ENCODE measurements at places on chromosomes 3 and 15.
A peak's percentile ranks its signal among the peaks of the same experiment; 100 is the strongest.

DNA sequence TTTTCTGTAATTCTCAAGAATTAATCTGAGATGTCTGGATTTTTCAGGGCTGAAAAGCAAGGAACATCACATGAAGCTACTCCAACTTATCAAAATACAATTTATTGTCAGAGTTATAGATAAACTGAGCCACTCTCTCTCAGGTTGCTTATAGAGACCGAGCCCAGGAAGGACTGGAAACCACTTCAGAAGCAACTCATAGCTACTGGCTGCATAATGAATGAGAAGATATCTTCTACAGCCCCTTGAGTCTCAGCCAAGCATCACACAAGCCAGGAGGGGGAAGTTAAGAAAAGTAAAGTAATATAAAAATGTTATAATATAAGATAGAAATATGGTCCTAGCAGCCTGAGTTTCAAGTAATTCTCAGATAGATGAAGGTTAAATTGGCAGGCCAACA is 186.0 kb downstream of the TNIK start:
- no peak for DNase-seq

DNA sequence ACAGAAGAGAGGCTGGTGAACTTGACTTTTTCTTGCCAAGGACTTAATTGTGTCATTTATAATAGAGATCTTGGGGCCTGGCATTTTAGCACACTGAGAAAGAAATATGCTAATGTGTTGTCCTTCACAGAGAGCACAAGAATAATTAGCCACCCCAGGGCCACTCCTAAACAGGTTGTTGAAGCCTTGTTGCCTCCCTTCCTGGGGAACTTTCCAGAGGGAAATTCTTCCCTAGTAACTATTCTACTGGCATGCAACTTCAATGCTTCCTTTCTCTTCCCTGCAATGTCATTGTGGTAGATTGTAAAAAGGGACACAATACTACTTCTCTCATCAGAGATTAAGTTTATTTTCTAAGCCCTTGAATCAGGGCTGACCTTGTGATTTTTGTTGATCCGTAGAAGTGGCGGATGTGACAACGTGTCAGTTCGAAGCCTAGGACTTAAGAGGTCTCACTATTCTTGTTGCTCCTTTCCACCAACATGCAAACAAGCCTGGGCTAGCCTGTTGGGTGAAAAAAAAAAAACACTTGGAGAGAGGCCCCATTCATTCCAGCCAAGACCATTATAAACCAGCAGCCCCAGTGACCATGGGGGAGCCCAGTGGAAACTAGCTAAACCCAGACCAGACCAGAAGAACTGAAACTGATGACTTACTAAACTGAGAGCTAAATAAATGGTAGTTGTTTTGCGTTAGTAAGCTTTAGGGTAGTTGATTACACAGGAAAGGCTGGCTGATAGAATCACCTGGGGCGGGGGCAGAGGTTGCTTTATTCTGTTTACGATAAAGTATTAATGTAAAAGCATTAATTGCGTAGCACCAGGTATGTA is 287.2 kb downstream of the SHQ1 start:
- DNase-seq: no peak

DNA sequence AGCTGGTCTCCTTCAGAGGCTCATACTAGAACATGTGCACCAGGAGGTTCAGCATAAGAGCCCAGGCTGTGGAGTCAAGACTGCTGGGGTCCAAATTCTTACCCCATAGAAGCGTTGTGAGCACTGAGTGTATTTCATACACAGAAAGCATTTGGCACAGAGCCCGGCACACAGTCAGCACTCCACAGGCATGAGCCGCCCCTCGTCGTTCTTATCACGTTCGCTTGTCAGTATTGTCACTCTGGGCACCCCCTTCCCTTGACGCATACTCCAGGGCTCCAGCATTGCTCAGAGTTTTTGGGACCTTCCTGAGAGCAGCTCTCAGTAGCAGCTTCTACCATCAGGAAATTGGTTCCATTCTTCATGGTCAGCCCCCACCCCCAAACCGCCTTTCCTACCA is 25.2 kb downstream of the CORO2B start:
- DNase-seq: no peak

DNA sequence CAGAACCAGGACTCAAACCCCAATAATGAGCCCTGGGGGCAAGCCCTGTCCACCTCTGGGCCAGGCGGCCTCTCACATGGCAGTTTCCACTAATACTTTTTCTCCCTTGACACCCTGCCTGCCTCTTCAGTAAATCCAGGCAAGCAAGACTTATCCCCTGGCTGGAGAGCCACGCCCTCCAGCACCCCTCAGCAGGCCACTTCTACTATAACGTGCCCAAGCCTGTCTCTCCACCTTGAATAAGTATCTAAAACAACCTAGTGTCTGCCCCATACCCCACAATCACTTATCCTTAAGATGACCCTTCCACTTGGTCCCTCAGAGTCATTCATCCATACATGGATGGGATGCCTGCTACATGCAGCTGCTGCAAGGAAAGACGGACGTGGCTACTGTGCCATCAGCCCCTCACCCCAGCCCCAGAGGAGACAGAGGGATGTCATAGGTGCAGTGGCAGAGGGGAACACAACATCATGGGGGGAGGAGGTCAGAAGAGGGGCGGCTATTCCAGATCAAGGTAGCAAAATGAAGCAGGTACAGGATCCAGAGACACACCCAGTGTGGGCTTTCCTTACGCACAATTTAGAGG is 63.4 kb downstream of the LRIG1 start:
- DNase-seq: no peak

DNA sequence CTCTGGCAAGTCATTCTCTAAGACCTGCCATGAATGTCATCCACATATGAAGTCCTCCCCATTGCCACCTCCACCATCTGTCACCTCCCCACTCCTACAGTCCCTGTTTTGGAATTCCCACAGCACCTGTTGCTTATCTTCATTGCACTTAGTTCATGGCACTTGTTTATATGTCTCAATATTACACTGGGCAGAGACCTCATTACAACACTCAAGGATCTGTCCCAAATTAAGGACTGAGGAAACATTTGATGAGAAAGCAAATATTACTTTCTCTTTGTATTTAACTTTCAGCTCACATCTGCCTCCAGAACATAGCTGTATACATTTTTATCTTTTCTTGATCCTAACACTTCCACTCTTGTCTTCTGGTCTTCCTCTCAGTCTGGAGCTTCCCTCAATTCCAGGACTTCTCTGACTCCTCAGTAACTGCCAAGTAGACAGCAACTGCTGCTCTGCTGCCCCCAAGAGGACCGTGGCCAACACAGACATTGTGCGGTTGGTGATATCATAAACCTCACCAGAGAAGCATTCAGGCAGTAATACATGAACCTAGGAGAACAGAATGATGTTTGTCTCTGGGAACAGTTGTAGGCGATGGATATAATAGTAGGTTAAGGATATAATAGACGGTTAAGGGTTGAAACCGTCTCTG is 45.0 kb upstream of the FGF12 start:
- no peak for DNase-seq

GRCh38 chr15:45457641-45458539 is 64.7 kb downstream of the SLC30A4 start:
- DNase-seq: peak; percentile 42

DNA sequence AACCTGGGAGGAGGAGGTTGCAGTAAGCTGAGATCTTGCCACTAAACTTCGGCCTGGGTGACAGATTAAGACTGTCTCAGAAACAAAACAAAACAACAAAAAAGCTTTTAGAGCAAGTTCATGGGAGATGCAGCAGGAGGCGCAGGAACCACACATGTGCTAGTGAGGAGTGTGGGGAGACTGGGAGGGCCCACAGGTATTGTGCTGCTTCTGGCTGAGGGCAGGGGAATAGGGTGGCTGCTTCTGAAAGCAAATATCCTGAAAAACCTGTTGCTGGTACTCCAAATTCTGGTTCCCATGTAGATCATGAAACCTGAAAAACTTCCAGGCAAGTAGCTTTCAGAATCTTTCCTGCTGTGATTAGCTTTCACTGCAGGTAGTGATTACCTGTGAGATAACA is 22.1 kb downstream of the TYRO3 start:
- DNase-seq: no peak

- DNase-seq: no peak
Observed at GRCh38 chr3:177640319-177640965, 443.2 kb upstream of the TBL1XR1 start.

GRCh38 chr3:72086042-72086742 is 301.2 kb upstream of the PROK2 start:
- DNase-seq: no peak

GRCh38 chr15:46077220-46077619 is 442.4 kb downstream of the SQOR start:
- DNase-seq: no peak

DNA sequence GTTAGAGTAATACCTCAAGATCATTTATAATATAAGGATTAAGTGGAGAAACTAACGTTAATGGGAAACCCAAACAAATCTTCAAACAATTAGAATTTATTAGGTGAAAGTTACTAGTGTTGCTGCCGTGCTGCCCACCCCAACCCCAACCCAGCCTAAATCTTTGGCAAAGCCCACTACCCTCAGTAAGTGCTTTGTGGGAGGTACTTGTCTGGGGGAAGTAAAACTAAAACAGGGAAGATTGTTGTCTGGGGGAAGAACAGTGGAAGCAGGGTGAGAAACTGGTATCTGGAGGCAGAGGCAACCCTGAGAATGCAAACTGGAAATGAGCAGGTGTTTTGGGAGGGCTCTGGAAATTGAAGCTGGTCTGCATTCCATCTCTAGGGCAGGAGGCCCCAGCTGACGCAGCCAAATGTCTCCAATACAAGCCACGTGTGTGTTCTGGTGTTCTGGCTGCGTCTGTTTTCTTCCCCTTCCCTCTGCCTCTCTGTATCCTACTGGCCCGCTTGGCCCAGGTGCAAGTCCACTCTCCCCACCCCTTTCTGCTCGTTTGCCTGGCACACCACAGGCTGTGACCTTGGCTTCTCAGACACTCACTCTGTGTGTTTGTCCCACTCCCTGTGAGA is 32.7 kb downstream of the FEM1B start:
- DNase-seq: no peak

DNA sequence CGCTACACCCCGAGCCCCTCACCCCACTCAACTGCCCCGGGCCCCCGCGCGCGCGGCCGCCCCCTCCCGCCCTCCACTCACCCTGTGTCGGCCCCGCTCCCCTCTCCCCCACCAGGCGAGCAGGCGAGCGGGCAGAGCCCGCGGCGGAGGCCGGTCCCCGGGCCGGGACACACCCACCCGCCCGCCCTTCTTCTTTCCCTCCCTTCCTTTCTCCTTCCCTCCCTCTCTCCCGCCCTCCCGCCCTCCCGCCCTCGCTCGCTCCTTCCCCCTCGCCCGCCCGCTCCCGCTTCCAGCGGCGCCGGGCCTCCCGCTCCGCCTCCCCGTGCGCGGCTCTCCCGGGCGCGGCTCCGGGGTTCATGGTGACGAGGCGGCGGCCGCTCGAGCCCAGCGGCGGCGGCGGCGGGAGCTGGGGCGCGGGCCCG is at the start of gene CTDSPL:
Gene CTDSPL, plus strand, starts transcription at position 261 of the 422 bp plus-strand sequence. CDS start 320 bp downstream, outside the sequence.
- DNase-seq: peak; percentile 6

DNA sequence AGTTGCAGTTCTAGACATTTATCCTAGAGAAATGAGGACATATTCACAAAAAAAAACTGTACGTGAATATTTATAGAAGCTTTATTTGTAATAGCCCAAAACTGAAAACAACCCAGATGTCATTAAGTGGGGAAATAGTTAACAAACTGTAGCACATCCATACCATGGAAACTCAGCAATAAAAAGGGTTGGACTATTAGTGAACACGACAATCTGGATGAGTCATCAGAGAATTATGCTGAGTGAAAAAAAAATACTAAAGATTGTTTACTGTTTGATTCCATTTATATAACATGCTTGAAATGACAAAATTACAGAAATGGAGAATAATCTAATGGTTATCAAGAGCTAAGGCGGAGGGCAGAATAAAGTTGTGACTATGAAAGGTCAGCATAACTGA is 59.5 kb downstream of the CPA3 start:
- DNase-seq: no peak

DNA sequence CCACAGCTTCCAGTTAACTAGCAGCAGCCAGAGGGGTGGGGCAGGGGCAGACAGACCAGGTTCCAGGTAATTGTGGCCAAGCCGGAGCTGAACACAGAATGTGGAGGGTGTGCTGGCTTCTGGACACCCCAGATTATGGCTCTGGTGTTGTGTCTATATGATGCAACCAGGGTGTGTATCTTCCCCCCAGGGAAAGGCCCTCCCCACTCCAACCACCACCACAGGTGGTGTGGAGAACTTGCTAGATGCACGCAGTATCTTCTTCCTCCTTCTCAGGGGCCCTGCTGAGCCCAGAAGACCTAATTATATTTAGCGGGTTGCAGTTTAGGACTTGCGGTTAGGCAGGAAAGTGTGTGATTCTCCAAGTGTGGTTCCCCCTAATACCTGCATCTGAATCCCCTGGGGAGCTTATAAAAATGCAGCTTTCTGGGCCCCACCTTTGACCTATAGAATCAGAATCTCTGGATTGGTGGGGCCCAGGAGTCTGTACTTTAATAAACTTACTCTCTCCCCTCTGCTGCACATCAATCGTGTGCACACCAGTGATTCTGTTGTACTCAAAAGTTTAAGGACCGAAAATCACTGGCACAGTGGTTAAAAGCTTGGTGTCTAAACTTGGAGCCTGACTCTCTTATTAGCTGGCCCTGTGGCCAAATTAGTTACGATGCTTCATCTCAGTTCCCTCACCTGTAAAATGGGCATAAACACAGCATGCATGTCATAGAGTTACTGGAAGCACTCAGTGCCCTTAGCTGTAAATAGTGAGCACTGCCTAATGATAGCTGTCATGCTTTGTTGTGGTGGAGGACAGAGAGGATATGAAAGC is 379.1 kb upstream of the PROK2 start:
- no peak for DNase-seq

- DNase-seq: no peak
Observed at GRCh38 chr15:81038975-81039607, 38.4 kb downstream of the TLNRD1 start.

DNA sequence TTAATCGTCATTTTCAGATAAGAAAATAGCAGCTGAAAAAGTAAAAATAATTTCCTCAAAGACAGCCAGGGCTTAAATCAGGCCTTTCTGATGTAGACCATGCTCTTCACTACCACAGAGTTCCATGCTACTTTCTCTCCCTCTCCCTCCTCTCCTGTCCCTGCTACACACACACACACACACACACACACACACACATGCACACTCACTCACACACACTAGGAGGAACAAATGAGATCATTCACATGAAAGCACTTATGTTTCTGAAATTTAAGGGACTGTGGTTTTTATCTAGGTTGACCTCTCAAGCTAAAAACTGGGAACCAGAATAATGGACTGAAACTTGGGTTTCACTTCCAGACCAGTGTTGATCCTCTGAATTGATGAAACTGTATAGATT is 4.1 kb upstream of the PSMA4 start:
- no peak for DNase-seq

DNA sequence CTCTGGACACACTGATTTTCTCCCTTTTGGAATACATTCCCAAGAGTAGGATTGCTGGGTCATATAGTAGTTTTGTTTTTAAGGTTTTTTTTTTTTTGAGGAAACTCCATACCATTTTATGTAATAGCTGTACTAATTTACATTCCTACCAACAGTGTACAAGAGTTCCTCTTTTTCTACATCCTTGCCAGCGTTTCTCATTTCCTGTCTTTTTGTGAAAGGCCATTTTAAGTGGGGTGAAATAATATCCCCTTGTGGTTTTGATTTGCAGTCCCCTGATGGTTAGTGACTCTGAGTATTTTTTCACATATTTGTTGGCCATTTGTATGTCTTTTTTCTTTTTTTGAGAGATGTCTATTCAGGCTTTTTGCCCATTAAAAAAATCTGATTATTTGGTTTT is 1205.5 kb downstream of the ROBO1 start:
- DNase-seq: no peak

GRCh38 chr15:80822676-80823075 is 43.5 kb downstream of the CEMIP start:
- DNase-seq: no peak

GRCh38 chr3:160981217-160981938 is 123.8 kb downstream of the B3GALNT1 start:
- no peak for DNase-seq
